ENCODE measurements at places on chromosomes 12 and 14. TPM values are rescaled to one million over a fixed set of nuclear protein-coding genes. Genes with fewer than 3 reads are reported as not detected.

GRCh38 chr14:31993521-31993951 is 83.6 kb upstream of the ARHGAP5 start:
- no peak for DNase-seq
- no peak overlapping the region for H3K27ac ChIP-seq
- H3K4me3 ChIP-seq = no peak overlapping the region
- H3K27me3 ChIP-seq = no peaks in the 10 kb centered on the region

DNA sequence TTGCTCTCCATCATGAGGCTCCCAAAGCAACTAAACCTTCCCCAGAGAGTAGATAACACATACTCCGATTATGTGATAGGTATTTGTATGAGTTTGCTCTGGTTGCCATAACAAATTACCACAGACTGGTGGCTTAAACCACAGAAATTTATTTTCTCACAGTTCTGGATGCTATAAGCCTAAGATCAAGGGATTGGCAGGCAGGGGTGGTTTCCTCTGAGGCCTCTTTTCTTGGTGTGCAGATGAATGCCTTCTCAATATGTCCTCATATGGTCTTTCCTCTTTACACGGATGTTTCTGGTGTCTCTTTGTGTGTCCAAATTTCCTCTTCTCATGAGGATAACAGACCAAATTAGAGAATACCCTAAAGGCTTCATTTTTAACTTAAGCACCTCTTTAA is 285.8 kb upstream of the GRIP1 start:
- DNase-seq = no peak
- no peaks in the 10 kb centered on the region for H3K4me1 ChIP-seq
- H3K4me3 ChIP-seq = no peak overlapping the region
- no peaks in the 10 kb centered on the region for H3K36me3 ChIP-seq
- no peaks in the 10 kb centered on the region for H3K27me3 ChIP-seq

GRCh38 chr14:96307434-96307833 is 51.4 kb downstream of the BDKRB1 start:
- no peak for DNase-seq
- no peak overlapping the region for H3K27ac ChIP-seq
- no peaks in the 10 kb centered on the region for H3K4me1 ChIP-seq
- H3K36me3 ChIP-seq = peaks cover 13% of the 10 kb centered on the region
- H3K4me3 ChIP-seq = no peak overlapping the region

- no peak overlapping the region for H3K4me3 ChIP-seq
- no peak for DNase-seq
- no peak overlapping the region for H3K27ac ChIP-seq
- peaks cover 30% of the 10 kb centered on the region for H3K4me1 ChIP-seq
Measured at GRCh38 chr14:95146079-95146771, 11.1 kb downstream of the DICER1 start.

DNA sequence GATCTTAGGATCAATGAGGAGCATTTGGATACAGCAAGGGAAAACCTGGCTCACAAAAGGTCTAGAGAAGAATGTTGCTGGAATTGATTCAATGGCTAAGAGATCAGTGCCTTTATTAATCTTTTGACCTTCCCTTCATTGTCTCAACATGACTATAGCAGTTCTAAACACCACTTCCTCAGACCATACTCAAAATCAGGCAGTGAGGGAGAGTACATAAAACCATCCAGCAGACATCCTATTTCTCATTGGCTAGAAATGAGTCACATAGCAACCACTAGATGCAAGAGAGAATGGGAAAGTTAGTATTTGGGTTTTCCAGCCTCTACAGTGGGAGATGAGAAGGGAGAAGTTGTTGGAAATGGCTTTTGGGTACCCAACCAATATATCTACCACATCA is 151.4 kb upstream of the NUDT4 start:
- no peak overlapping the region for H3K27ac ChIP-seq
- H3K4me1 ChIP-seq = no peaks in the 10 kb centered on the region
- no peaks in the 10 kb centered on the region for H3K36me3 ChIP-seq
- no peak for DNase-seq
- no peaks in the 10 kb centered on the region for H3K27me3 ChIP-seq

DNA sequence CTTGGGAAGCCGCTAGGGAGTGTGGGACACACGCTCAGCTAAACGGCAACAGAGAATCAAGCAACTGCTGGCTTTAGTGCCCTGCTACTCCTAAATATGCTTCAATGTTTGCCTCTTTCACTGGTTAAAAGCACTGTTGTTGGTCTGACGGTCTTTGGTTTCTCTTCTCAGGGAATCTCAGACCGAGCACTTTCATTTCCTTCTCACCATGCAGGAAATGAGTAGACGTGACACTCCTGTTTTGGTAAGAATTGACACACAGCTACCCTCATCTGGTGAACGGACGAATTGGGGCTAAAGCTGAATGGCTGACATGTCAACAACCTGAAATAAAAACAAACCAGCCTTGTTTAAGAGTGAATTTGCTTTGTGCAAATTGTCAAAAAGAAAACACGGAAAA is 57.5 kb upstream of the PIWIL1 start:
- H3K27me3 ChIP-seq = no peaks in the 10 kb centered on the region
- H3K27ac ChIP-seq = no peak overlapping the region
- DNase-seq = no peak

DNA sequence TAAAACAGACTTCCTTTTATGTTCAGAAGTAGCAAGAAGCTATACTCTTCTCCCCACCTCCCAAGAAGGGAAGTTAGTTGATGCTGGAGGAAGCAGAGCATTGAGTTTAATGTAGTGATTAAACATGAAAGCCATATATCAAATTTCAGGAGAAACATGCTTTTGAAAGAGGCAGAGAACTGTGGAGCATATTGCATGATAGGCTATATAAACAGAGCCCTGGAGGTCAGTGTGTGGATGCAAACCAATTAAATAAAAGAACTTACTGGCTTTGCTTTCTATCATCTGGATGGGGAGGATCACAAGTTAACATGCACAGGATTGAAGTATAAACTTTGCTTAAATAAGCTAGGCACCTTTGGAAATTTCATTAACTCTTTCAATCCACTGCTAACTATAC is 94.1 kb downstream of the MSRB3 start:
- no peaks in the 10 kb centered on the region for H3K27me3 ChIP-seq
- no peak overlapping the region for H3K27ac ChIP-seq
- H3K4me1 ChIP-seq = no peaks in the 10 kb centered on the region
- no peak for DNase-seq
- H3K36me3 ChIP-seq = no peaks in the 10 kb centered on the region

- H3K4me1 ChIP-seq = no peaks in the 10 kb centered on the region
- H3K27ac ChIP-seq = no peak overlapping the region
- no peaks in the 10 kb centered on the region for H3K36me3 ChIP-seq
Measured at GRCh38 chr12:107513184-107513583, 172.4 kb upstream of the PWP1 start.

GRCh38 chr14:65206448-65207096 is 104.3 kb upstream of the MAX start:
- no peaks in the 10 kb centered on the region for H3K36me3 ChIP-seq
- H3K4me3 ChIP-seq = peak overlapping the region; percentile 41
- H3K27ac ChIP-seq = peak overlapping the region; percentile 91
- peaks cover 88% of the 10 kb centered on the region for H3K4me1 ChIP-seq
- DNase-seq = peak; percentile 82

DNA sequence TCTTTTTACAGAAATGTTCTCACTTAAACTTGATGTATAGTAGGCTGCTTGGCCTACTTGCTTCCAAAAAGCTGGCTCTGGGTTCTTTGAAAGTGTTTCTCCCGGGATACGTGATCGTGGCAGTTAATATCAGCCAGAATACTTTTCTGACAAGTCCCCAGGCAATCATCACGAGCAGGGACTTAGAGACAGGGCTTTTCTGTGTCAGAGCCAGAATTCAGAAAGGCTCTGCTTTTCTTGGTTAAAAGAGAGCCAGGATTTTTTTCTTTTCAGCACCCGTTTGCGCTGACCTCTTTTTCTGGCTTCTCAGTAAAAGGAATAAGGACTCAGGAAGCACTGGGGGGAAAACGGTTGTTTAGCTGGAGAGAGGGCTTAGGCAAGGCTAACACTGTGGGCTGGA is 57.8 kb upstream of the ARHGAP5 start:
- no peak overlapping the region for H3K27ac ChIP-seq
- no peaks in the 10 kb centered on the region for H3K27me3 ChIP-seq
- H3K36me3 ChIP-seq = no peaks in the 10 kb centered on the region
- no peaks in the 10 kb centered on the region for H3K4me1 ChIP-seq
- H3K4me3 ChIP-seq = no peak overlapping the region

GRCh38 chr12:49121047-49121696 is 10.0 kb downstream of the TUBA1B start:
- no peaks in the 10 kb centered on the region for H3K36me3 ChIP-seq
- no peak overlapping the region for H3K27ac ChIP-seq
- no peak for DNase-seq
- H3K4me3 ChIP-seq = no peak overlapping the region
- H3K27me3 ChIP-seq = no peaks in the 10 kb centered on the region
- H3K4me1 ChIP-seq = no peaks in the 10 kb centered on the region

DNA sequence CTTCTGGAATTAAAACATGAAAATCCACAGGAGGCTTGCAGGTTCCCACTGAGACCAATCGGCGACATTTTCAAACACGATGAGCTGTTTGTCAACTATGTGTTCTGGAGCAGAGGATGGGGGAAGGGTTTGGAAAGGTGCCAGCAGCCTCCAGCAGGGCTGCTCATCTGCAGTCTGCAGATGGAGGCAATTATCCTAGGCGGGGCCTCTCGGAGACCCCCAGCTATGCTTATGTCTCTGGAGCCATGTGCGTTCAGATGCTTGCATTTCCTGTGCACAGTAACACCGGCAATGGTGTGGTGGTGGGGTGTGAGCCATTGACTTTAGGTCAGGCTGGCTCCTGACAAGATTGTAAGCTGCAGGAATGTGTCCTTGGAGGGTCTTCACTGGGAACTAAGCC is 51.7 kb downstream of the RPH3A start:
- no peak overlapping the region for H3K4me3 ChIP-seq
- H3K27me3 ChIP-seq = no peaks in the 10 kb centered on the region
- H3K4me1 ChIP-seq = no peaks in the 10 kb centered on the region
- no peaks in the 10 kb centered on the region for H3K36me3 ChIP-seq

DNA sequence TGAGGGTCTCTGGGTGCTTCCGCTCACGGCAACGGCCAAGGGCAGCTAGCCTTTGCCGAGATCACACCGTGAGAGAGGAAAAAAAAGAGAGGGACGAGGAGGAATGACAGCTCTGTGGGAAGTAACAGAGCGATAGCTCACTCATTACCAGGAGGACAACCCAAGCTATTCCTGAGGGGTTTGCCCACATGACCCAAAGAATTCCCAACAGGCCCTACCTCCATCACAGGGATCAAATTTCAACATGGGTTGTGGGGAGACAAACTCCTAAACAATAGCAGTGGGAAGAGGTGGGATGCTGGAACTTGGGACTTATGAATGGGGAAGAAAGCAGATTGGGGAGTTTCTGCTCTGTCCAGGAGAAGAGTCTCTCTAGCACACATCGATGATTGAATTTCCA is 180.6 kb downstream of the LRRK2 start:
- H3K27me3 ChIP-seq = no peaks in the 10 kb centered on the region
- H3K27ac ChIP-seq = no peak overlapping the region
- DNase-seq = no peak
- no peak overlapping the region for H3K4me3 ChIP-seq
- no peaks in the 10 kb centered on the region for H3K36me3 ChIP-seq
- H3K4me1 ChIP-seq = no peaks in the 10 kb centered on the region

DNA sequence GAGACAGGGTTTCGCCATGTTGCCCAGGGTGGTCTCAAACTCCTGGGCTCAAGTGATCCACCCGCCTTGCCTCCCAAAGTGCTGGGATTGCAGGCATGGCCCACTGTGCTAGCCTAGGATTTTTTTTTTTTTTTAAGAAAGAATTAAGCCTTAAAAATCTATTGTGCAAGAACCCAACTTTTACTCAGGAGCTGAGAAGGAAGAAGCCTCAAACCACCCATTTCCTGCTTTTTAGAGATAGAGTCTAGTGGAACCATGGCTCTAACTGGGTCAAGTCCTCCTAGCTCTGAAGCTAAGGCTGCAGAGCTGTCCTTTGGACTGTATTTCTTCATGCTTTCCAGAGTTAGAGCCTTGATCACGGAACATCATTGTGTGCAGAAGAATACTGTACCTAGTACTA is 1.3 kb upstream of the TSFM start:
- H3K4me3 ChIP-seq = no peak overlapping the region
- DNase-seq = no peak
- no peak overlapping the region for H3K27ac ChIP-seq
- H3K27me3 ChIP-seq = no peaks in the 10 kb centered on the region
- peaks cover 2% of the 10 kb centered on the region for H3K36me3 ChIP-seq

DNA sequence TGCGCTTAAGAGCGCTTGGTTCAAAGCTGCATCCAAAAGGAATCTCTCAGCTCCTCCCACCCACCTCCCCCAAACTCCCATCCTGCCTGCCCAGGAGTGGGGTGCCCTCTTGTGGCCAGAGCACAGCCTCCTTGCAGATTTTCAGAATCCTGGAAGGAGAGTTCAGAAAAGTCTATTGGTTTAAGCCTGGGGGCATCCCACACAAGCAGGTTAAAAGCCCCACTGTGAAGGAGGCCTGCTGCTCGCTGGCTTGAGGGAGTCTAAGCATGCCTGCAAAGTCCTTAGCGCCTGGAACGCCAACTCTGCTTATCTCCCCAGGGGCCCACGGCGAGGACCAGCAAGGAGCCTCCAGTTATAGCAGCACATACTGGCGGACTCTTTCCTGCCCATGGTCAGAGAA is 297.1 kb downstream of the KSR2 start:
- H3K27ac ChIP-seq = no peak overlapping the region
- H3K4me1 ChIP-seq = no peaks in the 10 kb centered on the region
- H3K36me3 ChIP-seq = no peaks in the 10 kb centered on the region
- no peaks in the 10 kb centered on the region for H3K27me3 ChIP-seq
- no peak overlapping the region for H3K4me3 ChIP-seq
- DNase-seq = no peak

GRCh38 chr14:100788517-100788916 is 37.4 kb upstream of the MEG3 start:
- H3K4me3 ChIP-seq = no peak overlapping the region
- H3K27ac ChIP-seq = no peak overlapping the region
- no peaks in the 10 kb centered on the region for H3K36me3 ChIP-seq
- H3K27me3 ChIP-seq = no peaks in the 10 kb centered on the region
- DNase-seq = no peak

DNA sequence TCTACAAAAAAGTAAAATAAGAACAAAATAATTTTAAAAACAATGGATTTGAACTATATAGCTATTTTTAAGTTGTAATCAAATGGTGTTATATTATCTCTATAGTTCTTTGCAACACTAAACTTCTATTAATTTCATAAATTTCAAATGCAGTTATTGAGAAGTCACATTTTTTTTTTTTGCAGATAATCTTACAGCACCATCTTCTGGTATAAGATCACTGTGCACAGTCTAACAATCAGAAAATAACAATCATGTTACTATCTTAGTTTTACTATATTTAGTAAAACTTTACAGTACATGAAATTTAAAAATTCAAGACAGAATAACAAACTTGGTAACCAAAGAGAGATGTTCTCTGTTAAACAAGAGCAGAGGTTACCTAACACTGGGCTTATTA is 40.6 kb downstream of the GXYLT1 start:
- H3K4me3 ChIP-seq = no peak overlapping the region
- H3K27me3 ChIP-seq = no peaks in the 10 kb centered on the region
- H3K4me1 ChIP-seq = peaks cover 6% of the 10 kb centered on the region
- H3K27ac ChIP-seq = no peak overlapping the region

GRCh38 chr12:109763201-109763841 is 49.7 kb downstream of the FAM222A start:
- H3K27me3 ChIP-seq = no peaks in the 10 kb centered on the region
- DNase-seq = no peak
- H3K4me1 ChIP-seq = no peaks in the 10 kb centered on the region
- H3K27ac ChIP-seq = no peak overlapping the region

LRFN5 gene
- polyA plus RNA-seq = not detected

STXBP6 gene
- not detected for polyA plus RNA-seq

CCDC175 gene
- polyA plus RNA-seq = not detected
